ENCODE measurements at places on chromosomes 13 and 19.

DNA sequence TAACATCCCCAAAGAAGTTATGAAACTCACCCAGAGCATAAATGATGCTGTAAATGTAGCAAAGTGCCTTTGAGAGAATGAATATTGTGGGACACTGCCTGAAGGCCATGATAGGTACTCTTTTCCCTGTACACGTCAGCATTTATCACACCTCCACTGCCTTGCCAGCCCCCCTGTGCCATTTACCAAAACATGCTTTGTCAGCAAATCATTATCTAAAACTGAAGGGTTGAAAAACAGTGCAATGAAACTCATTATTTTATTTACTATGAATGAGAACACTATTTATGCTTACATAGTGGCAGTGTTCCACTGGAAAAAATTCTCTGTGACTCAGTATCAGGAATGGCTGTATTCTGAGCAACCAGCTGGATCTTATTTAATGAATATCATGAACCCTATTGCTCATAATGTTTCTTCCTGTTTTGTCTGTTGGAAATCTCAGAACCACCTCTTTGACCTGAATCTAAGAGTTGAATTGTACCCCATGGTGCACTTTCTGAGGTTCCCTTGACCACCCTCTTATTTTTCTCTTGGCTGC lies 564.1 kb downstream of the DCT start:
- peak; percentile 23 for DNase-seq

- peak; percentile 0 for DNase-seq
These were observed 1096.8 kb upstream of the PCDH20 start for GRCh38 chr13:62512194-62513141.

GRCh38 chr13:40777809-40778175 lies 6.8 kb upstream of the MRPS31 start:
- no peak for DNase-seq

DNA sequence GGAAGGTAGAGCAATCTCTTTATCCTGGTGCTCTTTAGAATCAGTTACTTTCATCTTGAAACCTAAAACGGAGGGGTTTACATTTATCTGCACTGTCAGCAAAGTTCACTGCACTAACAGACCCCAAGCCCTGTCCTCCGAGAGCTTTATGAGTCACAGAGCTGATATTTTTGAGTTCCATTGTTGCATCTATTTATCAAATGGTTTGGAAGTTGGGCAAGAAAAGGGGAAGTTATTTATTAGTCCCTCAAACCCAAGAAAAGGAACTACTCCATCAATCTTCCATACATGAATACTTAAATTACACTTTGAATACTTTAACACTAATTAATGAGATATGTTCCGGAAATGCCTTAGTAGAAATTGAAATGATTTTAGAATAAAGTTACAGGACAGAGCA lies 55.5 kb downstream of the EDNRB start:
- DNase-seq = no peak

GRCh38 chr19:14081797-14082674 lies 3.5 kb downstream of the C19orf67 start:
- DNase-seq = no peak

- no peak for DNase-seq
These were observed 69.9 kb downstream of the C13orf42 start for GRCh38 chr13:51041126-51041525.

DNA sequence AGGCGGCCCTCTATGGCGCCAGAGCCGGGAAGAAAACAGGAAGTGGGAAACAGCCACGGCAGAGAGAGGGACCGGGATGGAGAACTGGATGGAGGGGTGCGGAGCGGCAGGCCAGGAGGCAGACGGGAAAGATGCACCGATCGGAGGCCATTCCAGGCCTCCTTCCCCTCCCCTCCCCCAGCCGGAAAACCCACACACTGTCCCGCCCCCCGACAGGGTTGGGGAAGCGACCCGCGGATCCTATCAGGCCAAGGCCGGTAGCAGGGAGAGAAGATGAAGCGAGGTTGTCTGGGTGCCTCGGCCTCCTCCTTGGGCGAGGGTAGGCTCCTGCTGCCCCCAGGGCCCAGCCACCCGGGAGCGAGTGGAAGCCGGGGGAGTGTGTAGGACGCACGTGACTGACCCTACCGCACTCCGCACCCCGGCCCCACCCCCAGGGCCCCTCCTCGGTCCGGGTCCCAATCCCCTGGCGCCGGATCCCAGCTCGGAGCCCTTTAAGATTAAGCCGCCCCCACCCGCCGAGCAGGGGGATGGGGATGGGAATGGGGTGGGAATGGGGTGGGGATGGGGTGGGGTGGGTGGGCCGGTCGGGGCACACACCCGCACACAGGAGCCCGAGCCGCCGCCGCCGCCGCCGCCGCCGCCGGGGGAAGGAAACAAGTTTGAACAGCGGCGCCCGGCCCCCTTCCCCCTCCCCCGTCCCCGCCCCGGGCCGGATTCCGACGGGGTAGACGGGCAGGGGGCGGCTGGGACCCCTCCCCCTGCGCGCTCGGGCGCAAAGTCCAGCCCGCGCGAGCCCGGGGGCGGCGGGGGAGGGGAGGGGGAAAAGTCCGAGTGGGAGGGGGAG lies 1.5 kb downstream of the ERF start:
- no peak for DNase-seq

DNA sequence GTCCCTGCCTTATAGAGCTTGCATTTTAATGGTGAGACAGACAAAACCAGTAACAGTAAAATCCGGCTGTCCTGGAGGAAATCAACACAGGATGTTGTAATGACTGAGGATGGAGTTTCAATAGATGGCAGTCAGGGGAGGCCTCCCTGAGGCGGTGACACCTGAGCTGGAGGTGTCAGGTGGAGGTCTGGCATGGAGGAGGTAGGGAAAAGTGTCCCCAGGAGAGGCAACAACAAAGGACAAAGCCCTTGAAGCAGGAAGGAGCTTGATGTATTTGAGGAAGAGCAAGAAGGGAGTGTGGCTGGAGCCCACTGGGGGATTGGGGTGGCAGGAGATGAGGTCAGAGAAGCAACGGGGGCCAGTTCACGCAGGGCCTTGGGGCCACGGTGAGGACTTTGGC lies 7.8 kb downstream of the GRIN2D start:
- DNase-seq = no peak

DNA sequence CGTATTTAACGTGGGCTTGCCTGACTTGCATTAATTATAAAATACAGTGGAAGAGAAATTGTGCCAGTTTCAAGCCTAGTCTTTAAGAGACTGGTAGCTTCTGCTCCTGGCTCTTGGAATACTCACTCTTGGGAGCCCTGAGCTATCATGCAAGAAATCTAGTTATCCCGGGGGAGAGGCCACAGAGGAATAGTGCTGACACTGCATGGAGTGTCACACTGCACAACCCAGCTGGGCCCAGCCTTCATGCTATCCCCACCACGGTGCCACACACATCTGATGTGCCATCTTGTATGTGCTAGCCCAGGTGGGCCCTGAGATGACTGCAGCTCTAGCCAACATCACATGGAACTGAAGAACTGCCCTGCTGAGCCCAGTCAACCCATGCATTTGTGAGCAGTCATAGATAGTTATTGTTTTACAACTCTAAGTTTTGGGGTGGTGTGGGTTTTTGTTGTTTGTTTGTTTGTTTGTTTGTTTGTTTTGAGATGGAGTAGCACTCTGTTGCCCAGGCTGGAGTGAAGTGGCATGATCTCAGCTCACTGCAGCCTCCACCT lies 8.3 kb downstream of the MAMSTR start:
- DNase-seq = no peak

- DNase-seq = no peak
These were observed 65.3 kb upstream of the TM9SF2 start for GRCh38 chr13:99435998-99436397.

- no peak for DNase-seq
These were observed 60.8 kb downstream of the C13orf42 start for GRCh38 chr13:51050021-51050830.

GRCh38 chr13:67377919-67378318 lies 147.8 kb upstream of the PCDH9 start:
- no peak for DNase-seq

DNA sequence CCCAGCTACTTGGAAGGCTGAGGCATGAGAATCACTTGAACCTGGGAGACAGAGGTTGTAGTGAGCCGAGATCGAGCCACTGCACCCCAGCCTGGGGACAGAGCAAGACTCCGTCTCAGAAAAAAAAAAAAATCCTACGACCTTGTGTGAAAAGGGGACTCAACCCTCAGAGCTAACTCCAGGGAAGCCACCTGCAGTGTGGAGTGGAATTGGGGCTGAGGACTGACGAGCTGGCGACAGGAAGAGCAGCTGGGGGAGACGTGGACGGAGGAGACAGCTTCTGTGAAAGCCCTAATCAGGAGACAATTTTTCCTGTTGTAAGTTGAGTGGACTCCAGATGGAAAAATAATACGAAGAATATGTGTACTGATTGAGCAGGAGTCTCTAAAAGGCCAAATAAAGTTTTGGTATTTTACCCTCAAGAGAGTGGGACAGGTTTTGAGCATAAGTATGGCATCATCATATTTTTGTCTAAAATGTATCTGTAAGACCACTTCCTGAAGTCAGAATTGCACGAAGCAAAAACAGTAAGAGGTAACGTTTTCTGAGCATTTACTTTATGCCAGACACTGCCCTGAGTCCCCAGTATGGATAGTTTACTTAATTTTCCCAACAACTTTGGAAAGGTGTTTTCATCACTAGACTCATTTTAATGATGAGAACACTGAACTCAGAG lies 12.0 kb upstream of the LAIR1 start:
- no peak for DNase-seq

DNA sequence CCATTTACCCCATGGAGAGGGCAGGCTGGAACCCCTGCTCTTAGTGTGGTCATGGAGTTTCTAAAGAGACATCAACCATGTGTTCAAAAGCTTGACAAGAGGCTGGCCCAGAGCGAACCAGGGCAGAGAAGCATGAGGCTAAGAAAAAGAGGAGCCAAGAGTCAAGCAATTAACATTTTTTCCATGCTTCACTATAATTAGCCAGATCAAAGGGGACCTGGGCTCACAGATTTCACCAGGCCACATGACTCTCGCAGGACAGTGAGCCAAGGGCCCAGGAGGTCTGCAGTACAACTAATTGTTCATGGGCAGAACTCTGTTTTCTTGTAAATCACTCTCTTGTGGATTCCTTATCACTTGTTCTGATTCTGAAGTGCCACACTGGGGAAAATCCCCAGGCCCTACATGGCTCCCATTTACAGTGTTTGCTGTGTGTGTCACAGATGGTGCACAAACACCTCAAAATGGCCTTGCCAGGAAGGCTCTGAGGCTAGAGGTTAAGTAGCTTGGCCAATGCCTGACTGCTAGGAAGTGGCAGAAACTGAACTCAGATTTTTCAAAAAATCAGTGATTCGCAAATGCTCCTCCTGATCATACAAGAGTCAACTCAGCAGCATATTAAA lies 101.2 kb downstream of the LHFPL6 start:
- no peak for DNase-seq

- peak; percentile 33 for DNase-seq
These were observed at the start of gene DCLK1 for GRCh38 chr13:36131222-36131930. Gene DCLK1 (minus strand): TSS chr13:36131382.

DNA sequence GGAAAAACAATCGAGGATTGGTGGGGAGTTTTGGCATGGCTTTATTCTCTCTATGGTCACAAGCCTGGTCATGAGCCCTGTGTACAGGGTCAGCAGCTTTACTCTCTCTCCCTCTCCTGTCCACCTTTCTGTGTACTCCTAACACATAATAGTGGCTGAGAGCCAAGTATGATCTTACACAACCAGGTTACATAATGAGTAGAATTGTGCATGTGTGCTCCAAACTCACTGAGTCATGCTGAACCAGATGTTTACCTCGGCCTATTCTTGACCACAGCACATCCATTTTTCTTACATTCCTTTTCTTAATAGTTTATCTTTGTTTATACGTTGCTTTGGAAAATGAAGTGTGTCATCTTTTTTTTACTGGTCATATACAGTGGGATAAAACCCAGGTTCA lies 53.1 kb downstream of the ZNF254 start:
- DNase-seq = peak; percentile 66

- no peak for DNase-seq
These were observed 80.0 kb upstream of the FREM2 start for GRCh38 chr13:38606699-38607535.

- no peak for DNase-seq
These were observed 508.8 kb downstream of the DACH1 start for GRCh38 chr13:71358218-71358617.

DNA sequence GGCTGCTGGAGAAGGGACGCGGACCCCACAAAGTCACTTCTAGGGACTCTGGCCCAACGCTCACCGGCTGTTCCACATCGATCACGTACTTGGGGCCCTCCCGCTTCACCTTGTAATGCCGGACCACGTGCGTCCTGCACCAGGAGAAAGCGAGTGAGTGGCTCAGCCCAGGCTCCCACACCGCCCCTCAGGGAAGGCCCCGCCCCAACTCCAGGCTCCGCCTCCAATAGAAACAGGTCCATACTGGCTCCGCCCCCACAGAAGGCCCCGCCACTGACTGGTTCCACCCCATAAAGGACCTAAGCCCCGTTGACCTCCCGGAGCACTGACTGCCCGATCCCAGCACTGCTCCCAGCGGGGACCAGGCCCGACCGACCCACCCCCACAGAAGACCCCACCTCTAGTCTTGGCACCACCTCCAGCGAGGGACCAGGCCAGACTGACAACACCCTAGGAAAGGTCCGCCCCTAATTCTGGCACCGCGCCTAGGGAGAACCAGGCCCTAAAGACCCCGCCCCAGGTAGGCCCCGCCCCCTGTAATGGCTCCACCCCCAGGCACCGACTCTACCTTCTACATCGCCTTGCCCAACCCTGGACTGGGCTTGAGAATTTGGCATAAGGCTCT lies 11.3 kb downstream of the STAP2 start:
- DNase-seq = peak; percentile 82

DNA sequence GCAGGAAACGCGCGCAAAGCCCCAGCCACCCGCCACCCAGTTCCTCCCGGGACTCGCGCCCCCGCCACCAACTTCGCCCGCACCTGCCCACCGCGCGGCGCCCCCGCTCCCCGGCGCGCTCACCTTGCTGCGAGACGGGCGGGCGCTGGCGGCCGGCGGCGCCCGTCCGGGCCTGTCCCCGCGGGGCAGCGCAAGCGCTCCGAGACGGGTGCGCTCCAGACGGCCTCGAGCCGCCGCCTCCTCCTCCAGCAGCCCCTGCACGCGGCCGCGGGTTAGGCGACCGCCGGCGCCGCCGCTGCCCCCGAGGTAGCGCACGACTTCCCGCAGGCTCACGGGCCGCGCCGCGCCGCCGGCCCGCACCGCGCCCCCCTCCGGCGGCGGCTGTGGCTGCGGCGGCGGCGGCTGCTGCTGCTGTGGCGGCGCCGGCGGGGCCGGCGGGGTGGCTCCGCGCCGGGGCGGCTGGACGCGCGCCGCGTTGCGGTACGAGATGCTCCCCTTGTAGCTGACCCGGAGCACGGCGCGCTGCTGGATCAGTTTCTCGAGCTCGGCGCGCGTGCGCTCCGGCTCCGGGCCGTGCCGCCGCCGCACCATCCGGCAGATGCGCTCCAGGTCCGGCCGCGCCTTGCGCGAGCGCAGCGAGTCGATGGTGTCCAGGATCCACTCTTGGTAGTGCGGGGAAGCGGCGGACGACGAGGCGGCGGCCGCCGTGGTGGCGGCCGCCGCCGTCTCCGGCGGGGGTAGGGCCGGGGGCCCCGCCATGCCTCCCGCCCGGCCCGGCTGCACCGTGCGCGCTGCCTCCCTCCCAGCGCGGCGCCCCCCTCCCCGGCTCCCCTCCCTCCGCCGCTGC lies 666 bp downstream of the SAMD1 start:
- DNase-seq = peak; percentile 35

- DNase-seq = no peak
These were observed 1.7 kb downstream of the ATP13A1 start for GRCh38 chr19:19661675-19662251.

- DNase-seq = no peak
These were observed 17.5 kb downstream of the NDUFB7 start for GRCh38 chr19:14554382-14554812.
